ENCODE measurements at places on chromosomes 5 and 9.

GRCh38 chr5:134426361-134426760 lies 14.7 kb upstream of the CDKN2AIPNL start:
- no peak for DNase-seq

- DNase-seq, result peak; percentile 82
Measured at GRCh38 chr9:82456642-82457041, 468.1 kb downstream of the SPATA31D1 start.

DNA sequence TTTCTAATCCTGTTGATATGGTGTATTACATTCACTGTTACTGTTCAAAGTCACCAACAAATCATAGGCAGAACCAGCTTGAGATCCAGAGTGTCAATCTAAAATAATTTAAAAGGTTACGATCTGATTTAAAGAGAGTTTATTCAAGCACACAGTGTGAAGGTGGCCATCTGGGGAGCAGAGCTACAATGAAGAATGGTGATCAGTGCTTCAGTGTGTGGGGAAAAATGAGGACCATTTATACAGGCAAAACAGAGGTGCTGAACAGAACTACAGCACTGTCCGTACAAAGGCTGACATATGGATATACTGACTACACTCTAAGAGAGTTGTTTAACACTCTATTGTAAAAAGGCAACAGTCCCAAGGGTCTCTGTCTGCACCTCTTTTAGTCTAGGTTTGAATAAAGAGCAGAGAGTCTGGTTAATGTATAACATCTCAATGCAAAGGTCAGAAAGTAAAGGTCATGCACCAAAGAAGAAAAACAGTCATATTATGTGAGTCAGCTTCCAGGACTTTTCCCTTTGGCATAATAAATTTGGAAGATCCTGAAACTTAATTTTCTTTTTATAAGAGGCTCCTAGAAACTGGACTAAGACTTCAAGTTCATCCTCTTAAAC lies 29.7 kb upstream of the TDRD7 start:
- no peak for DNase-seq

GRCh38 chr9:107059220-107059619 lies 196.3 kb downstream of the ZNF462 start:
- DNase-seq, result no peak

- DNase-seq, result no peak
Measured at GRCh38 chr5:78765756-78766411, 117.3 kb upstream of the LHFPL2 start.

DNA sequence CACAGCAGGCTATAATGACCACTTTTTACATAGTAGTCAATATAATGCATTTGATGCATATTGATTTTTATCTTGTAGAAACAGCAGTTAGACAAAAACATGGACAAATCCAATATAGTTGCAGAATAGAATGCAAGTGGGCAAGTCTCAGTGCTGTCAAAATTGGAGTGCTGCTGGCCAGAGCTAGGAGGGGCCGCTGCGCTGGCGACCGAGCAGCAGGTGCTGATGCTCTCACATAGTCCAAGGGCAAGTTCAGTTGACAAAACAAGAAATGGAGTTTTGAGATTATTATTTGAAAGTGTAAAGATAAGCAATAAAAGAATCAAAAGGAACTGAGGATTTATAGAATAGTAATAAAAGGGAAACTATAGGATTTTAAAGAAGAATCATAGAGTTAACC lies 60.6 kb upstream of the CDK20 start:
- no peak for DNase-seq

- DNase-seq, result no peak
Measured at GRCh38 chr9:136502196-136502595, 19.4 kb upstream of the SEC16A start.

- no peak for DNase-seq
Measured at GRCh38 chr5:125657936-125658335, 765.3 kb upstream of the GRAMD2B start.

DNA sequence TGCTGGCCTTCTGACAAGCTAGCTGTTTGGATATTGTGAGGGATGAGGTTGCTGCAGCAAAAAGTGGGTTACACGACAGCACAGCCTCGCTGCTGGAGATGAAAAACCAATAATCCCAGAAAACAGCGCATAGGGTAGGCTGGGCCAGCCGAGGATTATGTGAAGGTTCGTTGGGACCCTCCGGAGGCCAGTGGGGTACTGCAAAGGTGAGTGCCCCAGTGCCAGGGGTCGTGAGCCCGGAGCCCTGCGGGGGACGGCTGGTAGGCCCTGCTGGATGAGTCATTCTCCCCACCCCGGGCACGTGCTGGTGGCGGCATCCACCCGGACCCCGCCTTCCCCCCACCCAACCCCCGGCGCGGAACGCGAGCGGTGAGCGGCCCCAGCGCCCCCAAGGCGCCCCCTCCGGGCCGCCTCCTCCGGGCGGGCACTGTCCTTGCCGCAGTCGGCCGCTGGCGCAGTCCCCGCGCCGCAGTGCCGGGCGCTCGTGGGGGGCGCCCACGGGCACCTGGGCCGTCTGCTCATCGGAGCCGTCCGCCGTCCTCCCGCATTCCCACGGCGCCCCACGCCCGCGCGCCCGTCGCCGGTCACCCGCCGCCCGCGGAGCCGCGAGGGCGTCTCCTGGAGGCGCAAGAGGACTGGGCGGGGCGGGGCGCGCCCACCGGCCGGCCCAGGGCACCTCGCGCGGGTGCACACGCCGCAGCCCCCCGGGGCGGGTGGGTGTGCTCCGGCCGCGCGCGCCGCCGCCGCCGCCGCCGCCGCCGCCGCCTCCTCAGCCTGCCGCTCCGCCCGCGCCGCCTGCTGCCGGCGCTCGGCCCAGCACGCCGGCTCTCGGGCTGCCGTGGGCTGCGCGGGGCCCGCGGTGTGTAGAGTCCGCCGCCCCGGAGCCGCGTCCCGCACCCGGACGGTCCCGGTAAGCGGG lies at the start of gene PHF24:
Gene PHF24, plus strand, starts transcription at position 794 of the 919 bp plus-strand sequence. CDS start 13,014 bp downstream, outside the sequence.
- DNase-seq, result peak; percentile 15

- DNase-seq, result peak; percentile 1
Measured at GRCh38 chr5:155833287-155833686, 493.7 kb upstream of the SGCD start.

DNA sequence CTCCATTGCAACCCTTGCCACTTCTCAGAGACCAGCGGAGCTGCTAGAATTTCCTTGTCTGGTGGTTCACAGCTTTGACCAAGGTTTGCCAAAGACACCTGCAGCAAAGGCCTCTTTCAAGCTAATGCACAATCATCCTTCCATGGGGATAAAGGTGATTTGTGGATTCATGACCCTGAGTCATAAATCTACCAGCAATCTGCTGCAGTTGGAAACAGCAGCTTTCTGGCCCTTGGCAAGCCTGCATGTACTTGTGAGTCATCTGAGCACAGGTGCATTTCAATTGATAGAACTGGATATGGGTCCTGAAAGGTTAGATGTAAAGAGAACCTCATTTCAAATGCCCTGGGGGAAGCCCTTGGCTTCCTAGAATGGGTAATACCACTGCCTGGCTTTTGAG lies 21.6 kb upstream of the TCF7 start:
- no peak for DNase-seq
